Renal cortical epithelial cell (primary cell): ENCODE measurements at places on chromosomes 12 and 14. TPM values are rescaled to one million over a fixed set of nuclear protein-coding genes. Genes with fewer than 3 reads are reported as not detected.

The P2RX2 gene
- not detected in 2 replicates for total RNA-seq

The TAS2R9 gene
- total RNA-seq = 0.35 TPM in 1 of 2 replicates, not detected in the other

The DBX2 gene
- not detected in 2 replicates for total RNA-seq

The DEPDC4 gene
- total RNA-seq = 1.9 and 2.4 TPM in 2 replicates

The GZMH gene
- total RNA-seq = not detected in 2 replicates

The TAS2R50 gene
- 0.35 and 9.3 TPM in 2 replicates for total RNA-seq

The KRT4 gene
- total RNA-seq = not detected in 2 replicates

The TSHR gene
- 0.50 TPM in 1 of 2 replicates, not detected in the other for total RNA-seq

The KRT86 gene
- 0.05 and 2.4 TPM in 2 replicates for total RNA-seq

The CHGA gene
- not detected in 2 replicates for total RNA-seq

The CLEC6A gene
- total RNA-seq = 0.20 TPM in 1 of 2 replicates, not detected in the other

The PTCSC3 gene
- not detected in 2 replicates for total RNA-seq

The TEX22 gene
- under 0.01 and 0.60 TPM in 2 replicates for total RNA-seq

The PAWR gene
- 68.9 and 122 TPM in 2 replicates for total RNA-seq

The CKAP4 gene
- 82.7 and 105 TPM in 2 replicates for total RNA-seq

The SLC17A8 gene
- total RNA-seq = under 0.01 and 0.30 TPM in 2 replicates

The ALX1 gene
- total RNA-seq = not detected in 2 replicates

The MAP1LC3B2 gene
- total RNA-seq = 0.35 and 1.6 TPM in 2 replicates

The PLA2G1B gene
- not detected in 2 replicates for total RNA-seq

The ARHGAP9 gene
- total RNA-seq = not detected in 2 replicates

The ANKS1B gene
- total RNA-seq = 5.6 and 6.9 TPM in 2 replicates

The YEATS4 gene
- total RNA-seq = 17.0 and 34.0 TPM in 2 replicates

The CCDC197 gene
- total RNA-seq = not detected in 2 replicates

The VRTN gene
- not detected in 2 replicates for total RNA-seq

The ANO4 gene
- 2.1 and 4.0 TPM in 2 replicates for total RNA-seq

The OS9 gene
- total RNA-seq = 186 and 325 TPM in 2 replicates

The CCDC196 gene
- total RNA-seq = not detected in 2 replicates

The GSC gene
- total RNA-seq = not detected in 2 replicates

The PYGL gene
- total RNA-seq = 112 and 202 TPM in 2 replicates

The SLC6A15 gene
- 0.30 and 2.8 TPM in 2 replicates for total RNA-seq

The TAS2R14 gene
- total RNA-seq = 1.4 and 7.1 TPM in 2 replicates
